ENCODE measurements at places on chromosomes 3 and 15.

DNA sequence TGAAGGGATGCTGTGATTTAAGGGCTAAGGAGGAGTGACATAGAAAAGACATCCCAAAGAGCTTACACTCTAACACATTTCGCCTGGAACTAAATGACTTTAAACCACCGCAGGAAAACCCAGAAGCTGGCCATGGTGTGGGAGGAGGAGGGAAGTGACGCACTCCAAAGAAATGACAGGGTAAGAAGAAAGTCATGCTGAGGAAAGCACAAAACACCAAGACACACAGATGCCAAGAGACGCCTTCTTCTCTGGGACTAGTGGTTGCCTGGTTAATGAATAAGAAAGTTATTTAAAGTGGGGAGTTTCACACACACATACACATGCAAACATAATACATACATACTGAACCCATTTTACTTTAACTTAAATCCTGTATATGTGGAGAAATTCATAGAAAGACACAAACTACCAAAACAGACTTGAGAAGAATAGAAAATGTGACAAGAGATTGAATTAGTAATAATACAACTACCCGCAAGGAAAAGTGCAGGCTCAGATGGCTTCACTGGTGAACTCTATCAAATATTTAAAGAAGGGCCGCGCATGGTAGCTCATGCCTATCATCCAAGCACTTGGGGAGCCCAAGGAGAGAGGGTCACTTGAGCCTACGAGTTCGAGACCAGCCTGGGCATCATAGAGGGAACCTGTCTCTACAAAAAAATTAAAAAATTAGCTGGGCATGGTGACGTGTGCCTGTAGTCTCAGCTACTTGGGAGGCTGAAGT, 125.5 kb downstream of the NSMCE3 start:
- no peak for DNase-seq

DNA sequence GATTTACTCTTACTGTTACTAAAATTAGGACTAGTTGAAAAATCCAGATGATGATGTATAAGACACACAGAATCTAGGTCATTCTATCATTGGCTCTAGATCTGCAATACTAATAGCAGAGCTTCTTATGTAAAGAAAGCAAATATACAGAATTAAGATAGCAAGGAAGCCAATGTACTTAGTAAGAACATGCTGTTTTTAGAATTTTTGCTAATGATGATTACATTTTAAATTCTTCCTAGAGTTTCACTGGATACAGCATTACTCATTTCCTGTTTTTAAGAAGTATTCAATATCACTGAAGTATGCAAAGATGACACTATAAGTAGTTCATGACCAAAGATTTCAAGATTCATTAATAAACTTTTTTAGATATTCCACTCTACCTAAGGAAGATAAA, 60.7 kb downstream of the CFAP20DC start:
- no peak for DNase-seq

DNA sequence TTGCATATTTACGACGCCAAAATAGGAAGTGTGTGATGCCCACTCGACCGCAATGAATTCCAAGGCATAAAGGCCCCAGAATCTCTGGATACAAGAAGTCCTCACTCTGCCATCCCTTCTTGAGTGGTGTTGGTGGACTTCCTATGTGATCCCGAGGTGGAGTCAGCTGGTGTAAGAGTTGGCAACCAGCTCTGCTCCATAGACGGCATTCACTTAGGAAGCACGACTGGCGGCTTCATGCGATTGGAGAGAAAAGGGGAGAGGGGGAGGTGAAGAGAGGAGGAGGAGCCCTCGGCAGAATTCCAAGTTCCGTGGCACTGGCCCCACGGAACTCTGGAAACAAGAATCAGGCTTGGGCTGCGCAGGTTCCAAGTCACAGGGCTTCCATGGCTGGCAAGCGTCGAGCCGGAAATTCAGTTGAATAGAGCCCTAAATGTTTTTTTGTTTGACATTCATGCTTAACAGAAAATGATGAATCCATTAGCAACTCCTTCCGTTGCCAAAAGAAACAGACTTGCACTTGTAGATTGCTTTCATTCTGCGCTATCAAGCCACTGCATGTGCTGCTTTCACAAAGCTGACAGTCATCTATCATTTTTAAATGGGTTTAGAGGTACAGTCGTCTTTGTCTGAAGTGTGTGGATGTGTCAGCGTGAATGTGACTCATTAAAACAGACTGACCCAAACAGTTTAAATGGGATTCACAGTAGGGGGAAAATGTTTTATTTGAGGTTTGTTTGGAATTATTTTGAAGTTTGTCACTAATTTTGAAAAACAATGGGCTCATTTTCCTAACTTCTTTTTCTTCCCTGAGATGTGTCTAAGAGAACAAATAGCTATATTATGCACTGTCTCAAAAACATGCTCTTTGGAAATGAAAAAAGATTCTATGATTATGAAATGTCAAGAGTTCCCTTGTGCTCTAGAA, 428.3 kb upstream of the ATP11B start:
- peak; percentile 100 for DNase-seq

GRCh38 chr3:115706311-115706829, 83.1 kb downstream of the GAP43 start:
- DNase-seq = no peak

- no peak for DNase-seq
Measured at GRCh38 chr3:23547905-23548650, 257.7 kb upstream of the UBE2E1 start.

GRCh38 chr3:57112206-57112605, 51.7 kb downstream of the SPATA12 start:
- DNase-seq = no peak

DNA sequence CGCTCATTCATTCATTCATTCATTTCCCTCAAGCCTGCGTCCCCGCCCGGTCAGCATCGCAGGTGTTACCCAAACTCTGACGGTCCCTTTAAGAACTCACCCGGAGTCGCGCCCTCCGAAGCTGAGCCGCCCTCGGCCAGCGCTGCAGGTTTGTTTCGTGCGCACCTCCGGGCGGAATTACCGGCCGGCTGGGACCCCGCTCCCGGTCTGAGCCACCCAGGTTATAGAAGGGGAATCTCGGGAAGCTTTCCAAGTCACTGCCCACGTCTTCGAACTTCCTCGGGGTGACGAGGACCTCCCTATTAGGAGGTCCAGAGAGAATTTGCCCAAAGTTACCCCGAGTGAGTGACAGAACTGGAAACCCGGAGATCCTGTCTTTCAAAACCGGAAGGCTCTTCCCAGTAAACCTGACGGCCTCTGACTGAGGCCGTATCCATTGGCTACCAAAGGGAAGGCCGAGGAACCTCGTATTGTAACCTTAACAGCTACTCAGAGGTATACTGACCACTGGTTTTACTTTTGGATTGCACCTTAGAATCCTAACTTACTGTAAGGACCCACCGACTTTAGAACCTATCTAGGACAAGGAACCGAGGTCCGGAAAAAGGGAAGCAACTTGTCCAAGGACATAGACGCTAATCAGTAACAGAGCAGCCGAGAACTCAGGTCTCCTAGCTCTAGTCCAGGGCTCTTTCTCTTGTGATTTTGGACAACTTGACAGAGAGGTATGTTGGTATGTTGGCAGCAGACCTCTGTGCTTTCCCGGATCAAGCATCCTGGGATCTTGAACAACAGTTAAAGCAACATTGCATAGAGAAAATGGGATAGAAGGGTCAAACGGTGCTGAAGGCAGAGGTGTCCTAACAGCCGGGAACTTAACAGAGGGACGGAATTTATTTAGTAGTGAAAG, 788 bp upstream of the DLG1 start:
- peak; percentile 35 for DNase-seq

GRCh38 chr3:182913889-182914288, 66.4 kb downstream of the DCUN1D1 start:
- peak; percentile 93 for DNase-seq

GRCh38 chr15:35909414-35909813, 363.4 kb upstream of the DPH6 start:
- DNase-seq = no peak

DNA sequence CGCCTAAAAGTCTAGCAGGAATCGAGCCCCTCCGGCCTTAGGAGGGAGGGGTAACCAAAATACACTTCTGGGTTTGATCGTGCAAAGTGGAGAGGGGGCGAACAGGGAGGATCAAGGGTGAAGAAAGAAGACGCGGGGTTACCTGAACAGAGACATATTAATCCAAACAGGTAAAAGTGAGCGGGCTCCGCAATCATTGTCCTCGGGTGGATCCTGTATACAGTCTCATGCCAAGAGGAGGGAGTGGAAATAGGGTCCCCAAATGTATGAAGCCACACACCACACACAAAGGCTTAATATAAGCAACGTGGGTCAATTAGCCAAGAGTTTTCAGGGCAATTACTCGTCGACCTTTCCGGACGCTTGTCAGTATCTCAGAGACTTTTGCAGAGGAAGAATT, 749.5 kb downstream of the ROBO1 start:
- DNase-seq = no peak

DNA sequence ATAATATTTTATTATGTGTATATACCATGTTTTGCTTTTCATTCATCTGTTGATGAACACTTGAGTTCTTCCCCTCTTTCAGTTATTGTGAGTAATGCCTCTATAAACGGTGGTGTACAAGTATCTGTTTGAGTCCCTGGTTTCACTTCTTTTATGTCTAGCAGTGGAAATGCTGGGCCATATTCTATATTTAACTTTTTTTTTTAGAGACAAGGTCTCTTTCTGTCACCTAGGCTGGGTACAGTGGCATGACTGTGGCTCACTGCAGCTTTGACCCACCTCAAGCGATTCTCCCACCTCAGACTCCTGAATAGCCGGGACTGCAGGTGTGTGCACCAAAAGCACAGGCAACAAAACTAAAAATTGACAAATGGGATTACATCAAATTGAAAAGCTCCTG, 19.9 kb downstream of the GOLM2 start:
- no peak for DNase-seq

GRCh38 chr3:131109156-131109555, 82.5 kb downstream of the NEK11 start:
- no peak for DNase-seq

- DNase-seq = no peak
Measured at GRCh38 chr15:96338766-96339618, 8.5 kb downstream of the NR2F2 start.

DNA sequence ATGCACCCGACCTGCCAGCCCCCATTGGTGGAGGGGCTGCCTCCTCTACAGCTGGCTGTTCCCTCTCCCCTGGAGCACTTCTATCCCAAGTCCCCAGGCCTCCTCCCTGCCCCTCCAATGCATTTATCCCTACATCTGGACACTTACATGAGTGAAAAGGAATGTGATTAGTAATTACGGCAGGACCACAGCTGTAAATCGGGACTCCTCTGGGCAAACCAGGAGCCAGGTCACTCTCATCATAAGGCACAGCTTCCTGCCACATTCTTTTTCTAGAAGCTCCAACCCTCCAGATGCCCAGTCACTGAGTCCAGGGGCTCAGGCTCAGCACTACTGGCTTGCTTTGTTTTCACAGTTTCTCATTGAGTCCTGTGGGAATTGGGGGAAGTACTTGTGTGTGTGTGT, 54.3 kb downstream of the IL20RB start:
- DNase-seq = no peak

GRCh38 chr3:13031621-13032020, 41.6 kb downstream of the IQSEC1 start:
- DNase-seq = no peak

DNA sequence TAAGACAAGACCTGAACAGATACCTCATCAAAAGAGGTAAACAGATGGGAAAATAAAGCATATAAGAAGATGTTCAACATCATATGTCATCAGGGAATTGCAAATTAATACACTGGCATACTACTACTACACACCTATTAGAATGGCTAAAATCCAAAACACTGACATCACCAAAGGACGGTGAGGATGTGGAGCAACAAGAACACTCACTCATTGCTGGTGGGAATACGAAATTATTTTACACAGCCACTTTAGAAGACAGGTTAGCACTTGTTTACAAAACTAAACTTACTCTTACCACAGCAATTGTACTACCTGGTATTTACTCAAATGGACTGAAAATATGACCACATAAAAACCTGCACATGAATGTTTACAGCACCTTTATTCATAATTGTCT, 119.6 kb downstream of the GSK3B start:
- DNase-seq = no peak

GRCh38 chr3:10286133-10286524, 6.6 kb downstream of the GHRL start:
- DNase-seq = no peak

DNA sequence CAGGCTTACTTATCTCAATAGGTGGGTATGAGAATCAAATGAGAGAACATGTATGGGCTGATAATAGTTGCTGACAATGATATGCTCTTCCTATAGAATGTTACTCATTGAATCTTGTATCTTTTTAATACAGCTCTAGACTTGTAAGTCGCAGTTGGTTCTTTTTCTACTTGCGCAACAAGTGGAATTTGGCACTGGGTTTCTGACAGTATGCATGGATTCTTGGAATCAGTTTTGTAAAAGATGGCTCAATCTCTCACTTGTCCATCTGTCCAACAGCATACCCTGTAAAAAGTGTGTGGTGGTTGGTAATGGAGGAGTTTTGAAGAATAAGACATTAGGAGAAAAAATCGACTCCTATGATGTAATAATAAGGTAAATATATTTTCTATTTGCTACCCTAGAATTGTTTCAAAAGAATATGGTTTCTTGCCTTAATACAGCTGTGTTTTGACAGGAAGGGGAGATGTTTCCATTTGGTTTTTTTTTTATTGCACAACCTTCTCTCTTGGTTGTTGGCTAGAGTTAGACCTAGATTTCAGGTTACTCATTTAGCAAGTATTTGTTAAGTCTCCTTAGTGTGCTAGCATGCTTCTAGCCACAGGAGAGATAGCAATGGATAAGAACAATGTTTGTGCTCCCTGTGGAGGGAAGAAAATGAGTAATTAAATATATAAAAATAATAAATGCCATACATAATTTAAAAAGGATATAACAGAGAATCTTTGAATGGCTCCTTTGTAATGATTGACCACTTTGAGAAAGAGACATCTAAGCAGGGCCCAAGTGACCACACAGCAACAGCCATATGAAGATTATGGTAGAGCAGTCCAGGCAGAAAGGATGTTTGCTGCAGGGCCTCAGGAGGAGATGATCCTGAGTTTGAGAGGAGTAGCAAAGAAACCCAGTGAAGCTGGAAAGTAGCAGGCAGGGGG, 21.8 kb downstream of the ST3GAL6 start:
- DNase-seq = no peak

GRCh38 chr15:92492551-92493115, 99.0 kb downstream of the ST8SIA2 start:
- DNase-seq = no peak

- DNase-seq = peak; percentile 80
Measured at GRCh38 chr3:66038726-66039589, at the start of gene MAGI1. TSS of gene MAGI1 (minus strand) at chr3:66038918. CDS start at chr3:66038308, 610 bp downstream.

DNA sequence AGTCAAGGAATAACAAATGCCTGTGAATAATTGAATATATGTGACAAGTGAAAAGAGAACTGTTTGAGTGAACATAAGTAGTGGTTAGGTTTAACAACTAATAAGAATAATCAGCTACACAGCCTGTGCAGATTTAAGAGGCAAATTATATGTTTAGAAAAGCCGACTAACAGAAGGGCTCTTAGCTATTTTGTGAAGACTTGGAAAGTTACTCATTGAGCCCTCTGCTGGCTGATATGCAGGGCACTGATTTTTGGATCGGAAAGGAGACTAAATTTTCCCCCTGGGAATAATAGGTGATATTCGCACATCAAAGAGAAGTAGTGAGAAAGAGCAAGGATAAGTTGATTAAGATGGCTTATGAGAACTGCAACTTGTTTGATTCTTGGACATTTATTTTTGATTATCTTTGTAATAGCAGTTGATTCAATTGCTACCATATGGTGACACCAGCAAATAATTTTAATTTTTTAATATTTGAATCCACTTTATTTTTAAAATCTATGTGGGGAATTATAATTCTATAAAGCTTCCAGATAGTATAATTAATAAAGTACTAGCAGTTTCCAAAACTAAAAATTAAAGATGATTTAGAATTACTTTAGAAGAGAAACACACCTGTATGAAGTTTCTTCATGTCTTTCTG, 156.2 kb downstream of the NLGN1 start:
- DNase-seq = peak; percentile 7
